Chondrocyte (in vitro differentiated cells): ENCODE measurements at places on chromosomes 6 and 20. TPM values are rescaled to one million over a fixed set of nuclear protein-coding genes. Genes with fewer than 3 reads are reported as not detected.

- DNase-seq, result peak; percentile 96
Observed at GRCh38 chr6:109382576-109383437, 540 bp upstream of the CD164 start.

Gene FLRT3
- 1.5 to 1.7 TPM (median 1.7 TPM) in 3 replicates for total RNA-seq

DNA sequence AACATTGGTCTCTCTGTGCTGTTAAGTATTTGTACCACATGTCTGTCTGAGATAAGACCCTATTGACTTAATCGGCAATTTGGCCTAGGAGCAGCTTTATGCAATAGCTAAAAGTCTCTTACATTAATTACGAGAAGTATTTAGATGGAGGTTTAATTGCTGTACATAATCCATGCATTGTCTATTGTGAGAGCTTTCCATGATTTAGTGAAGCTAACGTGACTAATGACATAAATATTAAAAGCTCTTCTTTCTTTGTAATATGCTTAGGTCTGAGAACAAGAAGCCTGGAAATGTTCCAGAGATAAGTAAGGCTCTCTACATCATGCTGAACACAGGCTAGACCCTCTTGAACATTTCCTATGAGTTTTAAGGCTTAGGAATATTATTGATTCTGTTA lies 32.7 kb upstream of the FAM83B start:
- DNase-seq, result no peak

GRCh38 chr6:141956046-141956761 lies 176.5 kb upstream of the GJE1 start:
- DNase-seq, result no peak

Gene ZKSCAN3
- total RNA-seq, result 4.9 to 7.8 TPM (median 5.5 TPM) in 3 replicates

GRCh38 chr20:59039233-59039632 lies 3.4 kb downstream of the PRELID3B start:
- DNase-seq, result no peak

Gene MLN
- not detected in 3 replicates for total RNA-seq

- DNase-seq, result no peak
Observed at GRCh38 chr6:147624946-147625515, 116.5 kb downstream of the SAMD5 start.

DNA sequence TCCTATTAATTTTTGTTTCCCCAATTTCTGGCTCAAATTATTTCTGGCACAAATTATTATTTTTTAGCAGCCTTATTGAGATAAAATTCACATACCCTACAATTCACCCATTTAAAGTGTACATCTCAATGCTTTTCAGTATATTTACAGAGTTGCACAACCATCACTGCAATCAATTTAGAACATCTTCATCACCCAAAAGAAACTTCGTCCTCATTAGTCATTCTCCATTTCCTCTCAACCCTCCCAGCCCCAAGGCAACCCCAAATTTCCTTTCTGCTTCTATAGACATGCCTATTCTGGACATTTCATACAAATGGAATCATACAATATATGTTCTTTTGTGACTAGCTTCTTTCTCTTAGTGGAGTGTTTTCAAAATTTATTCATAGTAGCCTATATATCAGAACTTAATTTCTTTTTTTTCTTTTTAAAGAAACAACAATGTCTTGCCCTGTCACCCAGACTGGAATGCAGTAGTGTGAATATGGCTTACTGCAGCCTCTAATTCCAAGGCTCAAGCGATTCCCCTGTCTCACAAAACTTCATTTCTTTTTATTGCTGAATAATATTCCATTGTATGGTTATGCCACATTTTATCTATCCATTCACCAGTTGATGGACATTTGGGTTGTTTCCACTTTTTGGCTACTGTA lies 84.5 kb downstream of the DNAH8 start:
- DNase-seq, result no peak

Gene RAB32
- 41.8 to 80.6 TPM (median 76.1 TPM) in 3 replicates for total RNA-seq

Gene STMND1
- total RNA-seq, result not detected in 3 replicates

Gene ISM1
- 0.31 to 1.2 TPM (median 0.97 TPM) in 3 replicates for total RNA-seq

Gene VSTM2L
- 6.8 to 24.5 TPM (median 7.3 TPM) in 3 replicates for total RNA-seq

GRCh38 chr20:49811825-49812506 lies 662 bp upstream of the SLC9A8 start:
- DNase-seq, result no peak

Gene ABRACL
- 10.4 to 20.2 TPM (median 17.2 TPM) in 3 replicates for total RNA-seq

Gene RRAGD
- total RNA-seq, result 8.9 to 18.8 TPM (median 17.9 TPM) in 3 replicates

Gene FAM217B
- total RNA-seq, result 12.7 to 14.0 TPM (median 13.7 TPM) in 3 replicates

GRCh38 chr6:21537637-21538036 lies 55.9 kb upstream of the SOX4 start:
- no peak for DNase-seq

Gene IRF4
- 0.05 TPM in 1 of 3 replicates, not detected in the others for total RNA-seq

- DNase-seq, result no peak
Observed at GRCh38 chr6:65091561-65091960, 615.5 kb downstream of the EYS start.

DNA sequence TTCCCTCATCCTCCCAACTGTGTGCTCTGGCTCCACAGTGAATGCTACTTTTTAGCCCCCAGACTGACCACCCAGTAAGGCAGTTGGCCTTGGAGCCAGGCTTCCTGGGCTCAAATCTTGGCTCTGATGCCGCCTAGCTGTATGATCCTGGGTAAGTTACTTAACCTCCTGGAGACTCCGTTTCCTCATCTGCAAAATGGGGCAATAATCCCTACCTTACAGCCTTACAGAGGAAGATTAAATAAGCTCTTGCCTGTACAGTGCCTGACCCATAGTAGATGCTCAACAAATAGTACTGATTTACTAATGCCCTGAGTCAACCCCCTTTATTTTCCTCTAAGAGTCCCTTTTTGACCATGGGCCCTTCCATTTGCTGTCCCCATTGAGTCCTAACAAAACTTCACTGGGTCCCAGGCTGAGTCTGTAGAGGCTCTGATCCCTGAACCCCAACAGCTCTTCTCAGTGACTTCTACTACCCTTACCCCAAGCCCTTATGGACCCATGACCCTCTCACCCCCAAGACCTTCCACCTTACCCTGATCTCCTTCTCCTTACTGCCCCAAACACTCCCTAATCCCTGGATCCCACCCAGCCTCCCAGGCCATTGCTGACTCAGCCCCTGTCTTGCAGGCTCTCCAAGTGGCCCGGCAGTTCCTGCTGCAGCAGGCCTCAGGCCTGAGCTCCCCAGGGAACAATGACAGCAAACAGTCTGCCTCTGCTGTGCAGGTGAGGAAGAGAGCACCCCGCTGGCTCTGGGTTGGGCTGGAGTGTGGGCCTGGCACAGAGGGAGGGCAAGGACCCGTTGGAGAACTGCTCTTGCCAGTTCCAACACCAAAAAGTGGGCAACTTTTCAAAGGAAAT lies 31.4 kb downstream of the FOXP4 start:
- DNase-seq, result no peak

DNA sequence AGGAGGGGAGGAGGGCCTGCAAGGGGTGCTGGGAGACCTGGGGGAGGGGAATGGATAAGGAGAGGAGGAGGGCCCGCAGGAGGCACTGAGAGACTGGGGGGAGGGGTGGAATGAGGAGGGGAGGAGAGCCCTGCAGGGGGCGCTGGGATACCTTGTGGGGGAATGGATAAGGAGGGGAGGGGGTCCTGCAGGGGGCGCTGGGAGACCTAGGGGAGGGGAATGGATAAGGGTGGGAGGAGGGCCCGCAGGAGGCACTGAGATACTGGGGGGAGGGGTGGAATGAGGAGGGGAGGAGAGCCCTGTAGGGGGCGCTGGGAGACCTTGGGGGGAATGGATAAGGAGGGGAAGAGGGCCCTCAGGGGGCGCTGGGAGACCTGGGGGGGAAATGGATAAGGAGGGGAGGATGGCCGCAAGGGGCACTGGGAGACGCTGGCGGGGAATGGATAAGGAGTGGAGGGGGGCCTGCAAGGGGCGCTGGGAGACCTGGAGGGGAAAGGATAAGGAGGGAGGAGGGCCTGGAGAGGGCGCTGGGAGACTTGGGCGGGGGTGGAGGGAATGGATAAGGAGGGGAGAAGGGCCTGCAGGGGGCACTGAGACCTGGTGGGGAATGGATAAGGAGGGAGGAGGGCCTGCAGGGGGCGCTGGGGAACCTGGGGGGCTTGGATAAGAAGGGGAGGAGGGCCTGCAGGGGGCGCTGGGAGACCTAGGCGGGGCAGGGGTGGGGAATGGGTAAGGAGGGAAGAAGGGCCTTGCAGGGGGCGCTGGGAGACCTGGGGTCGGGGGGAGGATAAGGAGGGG lies 1.3 kb upstream of the CTCFL start:
- no peak for DNase-seq

Gene ABHD16B
- total RNA-seq, result not detected in 3 replicates

DNA sequence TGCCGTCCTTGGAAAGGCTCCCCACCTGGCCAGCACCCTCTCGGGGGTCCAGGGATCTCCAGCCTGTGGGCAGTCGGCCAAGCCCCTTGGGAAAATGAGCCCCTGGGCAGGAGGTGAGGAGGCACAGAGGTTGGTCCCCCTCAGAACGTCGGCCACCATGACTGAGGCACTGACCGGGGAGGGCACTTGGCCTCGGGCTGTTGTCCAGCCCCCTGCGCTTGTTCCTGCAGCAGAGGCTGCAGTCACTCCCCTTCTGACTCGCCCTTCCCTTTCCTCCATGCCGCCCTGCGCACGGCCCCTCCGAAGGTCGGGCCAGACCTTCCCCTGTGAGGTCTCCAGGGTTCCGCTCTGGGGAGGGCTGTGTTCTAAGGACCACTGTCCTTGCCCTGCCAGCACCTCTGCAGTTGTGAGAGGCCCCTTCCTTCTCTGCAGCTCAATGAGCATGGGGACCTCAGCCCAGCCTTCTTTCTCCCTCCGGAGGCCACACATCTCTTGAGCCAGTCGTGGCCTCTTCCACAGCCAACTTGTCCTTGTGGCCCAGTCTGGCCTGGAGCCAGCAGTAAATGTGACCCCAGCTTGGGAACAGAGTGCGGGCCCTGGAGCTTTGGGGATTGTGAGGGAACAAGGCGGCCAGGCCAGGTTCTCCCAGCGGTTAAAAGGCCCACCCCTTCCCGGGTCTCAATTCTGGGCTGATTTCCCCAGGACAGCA lies 195.5 kb downstream of the DLL1 start:
- DNase-seq, result peak; percentile 73

DNA sequence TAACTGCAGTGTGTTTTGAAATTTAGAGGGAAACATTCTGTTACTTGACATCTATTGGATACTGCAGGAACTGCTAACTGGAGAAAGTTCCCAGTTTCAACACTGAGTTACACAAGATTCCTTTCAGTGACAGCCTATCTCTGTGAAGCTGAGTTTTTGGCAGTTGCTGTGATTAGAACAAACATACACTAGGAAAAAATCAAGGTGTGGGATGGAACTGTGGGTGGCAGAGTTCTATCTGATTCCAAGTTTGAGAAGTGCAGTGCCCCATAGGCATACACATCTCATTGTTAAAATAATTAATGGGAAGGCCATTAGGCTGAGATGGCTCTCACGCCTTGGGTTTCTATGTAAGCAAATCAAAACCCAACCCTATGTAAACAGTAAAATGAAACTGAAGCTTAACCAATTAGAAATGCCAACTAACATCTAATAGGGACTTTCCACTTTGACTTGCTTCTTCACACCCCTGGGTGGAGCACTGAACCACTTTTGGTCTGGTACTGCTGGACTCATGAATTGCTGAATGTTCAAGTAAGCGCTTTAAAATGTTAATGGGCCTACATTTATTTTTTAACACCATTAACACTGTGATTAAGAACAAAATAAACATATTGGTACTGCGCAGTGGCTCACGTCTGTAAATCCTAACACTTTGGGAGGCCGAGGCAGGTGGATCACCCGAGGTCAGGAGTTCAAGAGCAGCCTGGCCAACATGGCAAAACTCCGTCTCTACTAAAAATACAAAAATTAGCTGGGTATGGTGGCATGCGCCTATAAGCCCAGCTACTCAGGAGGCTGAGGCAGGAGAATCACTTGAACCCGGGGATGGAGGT lies 55.2 kb upstream of the TBC1D7 start:
- no peak for DNase-seq
